ENCODE measurements at places on chromosomes 16 and 17.
A peak's percentile ranks its signal among the peaks of the same experiment; 100 is the strongest.

GRCh38 chr17:7858522-7858810 lies 663 bp downstream of the CYB5D1 start:
- DNase-seq: peak; percentile 57

- peak; percentile 78 for DNase-seq
Observed at GRCh38 chr16:30724641-30725417, 23.4 kb upstream of the PHKG2 start.

- DNase-seq: no peak
Observed at GRCh38 chr16:52002026-52002425, 544.9 kb downstream of the TOX3 start.

DNA sequence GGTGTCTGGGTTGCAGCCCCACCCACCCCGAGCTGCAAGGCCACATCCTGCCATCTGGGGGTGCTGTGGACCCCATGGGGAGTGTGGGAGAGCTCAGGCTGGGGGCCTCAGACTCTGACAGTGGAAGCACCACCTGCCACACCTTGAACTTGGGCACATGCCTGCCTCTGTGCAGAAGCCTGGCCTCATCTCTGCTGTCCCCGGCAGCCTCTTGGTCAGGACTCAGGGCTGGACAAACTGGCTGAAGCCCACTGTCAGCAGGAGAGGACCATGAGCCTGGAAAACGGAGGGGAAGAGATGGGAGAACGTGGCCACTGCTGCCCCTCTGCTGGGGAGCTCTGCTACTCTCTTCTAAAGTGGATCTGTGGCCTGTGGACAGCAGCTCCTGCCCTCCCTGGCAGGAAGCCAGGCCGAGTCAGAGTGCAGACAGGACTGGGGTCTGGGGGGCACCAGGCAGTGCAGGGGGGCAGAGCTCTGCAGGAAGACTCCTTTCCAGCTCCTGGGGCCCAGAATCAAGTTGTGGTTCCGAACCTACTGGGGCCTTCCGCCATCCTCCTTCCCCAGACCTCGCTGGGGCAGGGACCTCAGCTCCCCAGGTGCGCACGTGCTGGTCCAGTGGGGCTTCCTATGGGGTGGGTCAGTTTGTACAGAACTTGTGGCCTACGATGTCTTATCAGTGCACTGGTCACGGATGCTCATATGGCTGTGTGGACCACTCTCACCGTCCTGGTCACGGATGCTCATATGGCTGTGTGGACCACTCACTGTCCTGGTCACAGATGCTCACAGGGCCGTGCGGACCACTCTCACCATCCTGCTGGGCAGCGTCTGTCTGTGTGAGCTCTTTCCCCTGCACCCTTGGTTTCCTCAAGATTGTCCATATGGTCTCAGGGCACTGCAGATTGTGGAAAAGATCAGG lies 207.7 kb downstream of the LAT start:
- DNase-seq: no peak

DNA sequence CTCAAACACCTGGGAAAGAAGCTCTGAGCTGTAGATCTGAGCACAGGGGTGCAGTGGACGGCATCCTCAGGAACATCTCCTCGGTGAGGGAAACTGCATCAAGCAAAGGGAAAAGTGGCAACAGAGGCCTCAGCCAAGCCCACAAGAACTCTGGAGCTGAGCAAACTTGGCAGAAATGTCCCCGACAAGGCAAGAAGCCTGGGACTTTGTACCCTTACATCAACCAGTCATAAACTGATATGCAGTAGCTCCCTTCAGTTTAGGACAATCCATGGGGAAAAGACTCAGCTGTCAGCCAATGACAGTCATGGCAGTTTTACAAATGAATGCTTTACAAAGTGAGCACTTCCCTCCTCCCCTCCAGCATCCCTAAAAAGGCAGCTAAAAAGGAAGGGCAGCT lies 210.0 kb upstream of the DYNLRB2 start:
- no peak for DNase-seq

GRCh38 chr16:2151188-2152091 lies 3.0 kb downstream of the RAB26 start:
- DNase-seq: no peak

DNA sequence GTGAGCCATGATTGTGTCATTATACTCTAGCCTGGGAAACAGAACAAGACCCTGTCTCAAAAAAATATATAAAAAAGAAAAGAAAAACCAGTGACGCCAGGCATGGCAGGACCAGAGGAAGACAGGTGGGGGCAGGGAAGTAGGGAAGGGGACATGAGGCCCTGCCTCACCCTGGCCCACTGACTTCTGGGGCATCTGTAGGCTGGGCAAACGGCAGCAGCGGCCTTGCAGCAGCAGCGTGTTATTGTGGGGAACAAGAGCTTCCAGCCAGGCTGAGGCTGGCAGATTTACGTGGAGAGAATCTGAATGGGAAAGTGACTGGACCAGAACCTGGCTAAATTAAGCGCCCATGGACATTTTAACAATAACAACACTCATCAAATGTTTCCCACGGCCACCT lies 19.4 kb downstream of the CMTM4 start:
- no peak for DNase-seq

- no peak for DNase-seq
Observed at GRCh38 chr16:5498562-5498961, 401.0 kb upstream of the EEF2KMT start.

DNA sequence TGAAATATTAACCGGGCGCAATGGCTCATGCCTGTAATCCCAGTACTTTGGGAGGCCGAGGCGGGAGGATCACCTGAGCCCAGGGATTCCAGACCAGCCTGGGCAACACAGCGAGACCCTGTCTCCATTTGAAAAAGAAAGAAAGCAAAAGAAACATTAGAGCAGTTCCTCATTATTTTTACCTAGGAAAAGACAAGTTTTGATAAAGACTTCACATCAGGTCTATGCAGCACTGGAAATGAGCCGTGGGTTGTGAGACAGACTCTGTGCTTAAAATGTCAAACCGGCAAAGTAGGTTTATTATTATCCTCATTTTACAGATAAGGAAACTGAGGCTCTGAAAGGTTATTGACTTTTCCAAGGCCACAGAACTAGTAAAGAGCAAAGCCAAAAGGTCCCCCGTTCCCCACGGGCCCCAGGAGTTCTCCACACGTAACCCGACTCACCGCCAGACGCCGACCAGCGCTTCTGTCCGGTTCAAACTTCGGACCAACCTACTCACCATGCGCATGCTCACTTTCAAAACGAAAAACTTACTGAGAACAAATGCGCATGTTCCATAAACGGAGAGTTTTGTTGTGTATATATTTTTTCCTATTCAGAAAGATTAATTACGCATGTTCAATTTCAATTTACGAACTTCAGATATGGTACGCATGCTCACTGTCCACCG lies 356 bp downstream of the TUBD1 start:
- no peak for DNase-seq

DNA sequence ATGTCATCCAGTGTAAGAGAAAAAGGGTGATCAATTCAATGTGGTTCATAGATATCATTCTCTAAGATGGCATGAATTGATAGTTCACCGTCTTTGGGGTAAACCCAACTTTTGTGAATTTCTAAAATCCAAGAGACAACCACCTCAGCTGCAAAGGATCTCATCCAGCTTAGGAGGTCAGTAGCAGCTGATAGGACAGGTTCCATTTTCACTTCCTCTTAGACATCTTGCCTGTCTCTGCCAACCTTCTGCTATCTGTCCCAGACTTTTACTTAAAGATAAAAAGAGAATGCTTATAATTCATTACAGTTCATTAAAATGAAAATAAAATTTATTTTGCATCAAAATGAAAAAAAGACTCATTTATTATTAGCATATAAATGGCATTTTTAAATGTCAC lies 468.2 kb downstream of the XYLT1 start:
- no peak for DNase-seq

GRCh38 chr17:27285516-27285915 lies 8.4 kb upstream of the WSB1 start:
- DNase-seq: no peak

DNA sequence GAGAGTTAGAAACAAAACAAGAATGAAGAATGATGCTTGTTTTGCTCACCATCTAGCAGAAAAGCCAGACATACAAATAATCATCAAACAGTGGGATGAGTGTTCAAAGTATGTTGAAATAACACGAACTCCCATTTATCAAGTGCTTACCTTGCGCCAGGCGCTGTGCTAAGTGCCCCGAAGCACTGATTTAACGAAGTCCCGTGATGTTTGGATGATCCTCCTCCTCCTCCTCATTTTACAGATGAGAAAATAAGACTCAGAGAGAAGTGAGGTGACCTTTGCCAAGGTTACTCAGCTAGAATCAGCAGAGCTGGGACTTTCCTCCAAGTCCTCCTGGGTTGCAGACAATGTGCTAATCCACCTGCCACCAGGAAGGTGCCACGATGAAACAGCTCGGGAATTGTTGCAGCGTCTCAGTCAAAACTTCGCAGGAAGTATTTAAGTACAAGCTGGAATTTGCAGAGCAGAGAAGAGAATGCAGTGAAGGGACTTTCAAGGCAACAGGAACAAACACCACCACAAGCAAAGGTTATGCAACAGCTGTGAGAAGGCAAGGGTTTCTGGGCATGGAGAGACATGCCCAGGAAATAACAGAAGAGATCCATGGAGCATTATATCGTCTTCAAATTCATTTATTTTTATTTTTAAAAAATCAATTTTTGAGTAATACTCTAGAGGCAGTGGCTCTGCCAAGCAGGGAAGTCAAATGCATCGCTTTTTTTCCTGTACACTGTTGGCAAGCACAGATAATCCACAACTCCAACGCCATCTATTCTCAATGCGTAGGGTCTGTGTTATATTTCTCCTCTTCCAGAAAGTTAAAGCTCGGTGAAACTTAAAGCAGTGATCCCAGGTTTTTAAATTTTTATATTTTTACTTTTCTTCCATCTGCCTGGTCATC lies 11.1 kb downstream of the PRCD start:
- DNase-seq: peak; percentile 75
